ENCODE measurements at places on chromosomes 16 and 17.

GRCh38 chr17:65345261-65346005 is 208.3 kb downstream of the RGS9 start:
- DNase-seq, result no peak

GRCh38 chr17:36501351-36501750 is 14.9 kb downstream of the ZNHIT3 start:
- no peak for DNase-seq

GRCh38 chr16:66483689-66484452 is 56.8 kb downstream of the BEAN1 start:
- DNase-seq, result no peak

DNA sequence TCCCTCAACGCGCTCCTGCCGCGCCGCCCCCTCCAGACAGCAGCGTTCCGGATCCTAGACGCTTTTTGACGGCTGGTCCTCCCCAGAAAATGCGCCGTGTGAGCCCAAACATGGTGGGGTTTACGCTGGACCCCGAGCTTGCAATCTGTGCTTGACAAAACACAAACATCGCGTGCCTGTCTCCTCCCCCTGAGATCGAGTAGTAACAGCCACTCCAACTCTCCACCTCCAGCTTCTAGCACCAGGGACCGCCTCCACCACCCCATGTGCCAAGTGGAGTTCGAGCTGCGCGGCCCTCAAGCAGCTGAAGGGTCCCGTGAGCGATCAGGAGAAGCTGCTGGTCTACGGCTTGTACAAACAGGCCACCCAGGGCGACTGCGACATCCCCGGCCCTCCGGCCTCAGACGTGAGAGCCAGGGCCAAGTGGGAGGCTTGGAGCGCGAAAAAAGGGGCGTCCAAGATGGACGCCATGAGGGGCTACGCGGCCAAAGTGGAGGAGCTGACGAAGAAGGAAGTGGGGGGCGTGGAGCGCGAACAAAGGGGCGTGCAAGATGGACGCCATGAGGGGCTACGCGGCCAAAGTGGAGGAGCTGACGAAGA is 656 bp upstream of the GEMIN4 start:
- no peak for DNase-seq

- DNase-seq, result no peak
These were observed 32.7 kb downstream of the CDK5R1 start for GRCh38 chr17:32519228-32520103.

DNA sequence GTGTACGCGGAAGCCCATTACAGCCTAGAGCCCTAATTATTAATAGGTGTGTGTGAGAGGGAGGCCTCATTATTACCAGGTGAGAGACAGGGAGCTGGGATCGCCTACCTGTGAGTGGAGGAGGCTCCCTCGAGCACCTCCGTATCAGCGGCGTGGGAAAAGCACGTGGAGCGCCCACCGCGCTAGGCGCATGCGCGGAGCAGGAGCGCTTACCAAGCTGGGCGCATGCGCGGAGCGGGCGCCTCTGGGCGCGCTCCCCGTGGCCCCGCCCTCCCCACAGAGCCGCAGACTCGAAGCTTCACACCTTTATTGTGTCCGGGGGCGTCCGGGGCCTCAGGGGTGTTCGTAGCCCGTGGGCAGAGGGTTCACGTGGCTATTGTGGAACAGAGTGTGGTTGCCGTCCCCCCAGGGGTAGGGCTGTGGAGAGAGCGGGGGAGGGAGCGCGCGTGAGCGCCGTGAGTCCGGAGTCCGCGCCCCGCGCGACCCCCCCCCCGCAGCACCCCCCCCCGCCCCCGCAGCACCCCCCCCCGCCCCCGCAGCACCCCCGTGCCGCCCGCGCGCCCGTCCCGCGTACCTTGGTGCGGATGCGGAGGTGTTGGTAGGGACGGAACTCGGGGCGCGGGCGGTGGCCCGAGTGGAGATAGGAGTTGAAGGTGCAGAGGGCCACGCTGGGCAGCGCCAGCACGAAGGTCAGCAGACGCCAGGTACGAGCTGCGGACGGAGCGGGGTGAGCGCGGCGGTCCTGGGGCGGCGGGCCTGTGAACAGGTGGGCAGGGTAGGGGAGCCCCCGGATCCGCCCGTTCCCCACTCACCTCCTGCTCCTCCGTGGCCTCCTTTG is 500 bp downstream of the COX6A2 start:
- DNase-seq, result no peak

DNA sequence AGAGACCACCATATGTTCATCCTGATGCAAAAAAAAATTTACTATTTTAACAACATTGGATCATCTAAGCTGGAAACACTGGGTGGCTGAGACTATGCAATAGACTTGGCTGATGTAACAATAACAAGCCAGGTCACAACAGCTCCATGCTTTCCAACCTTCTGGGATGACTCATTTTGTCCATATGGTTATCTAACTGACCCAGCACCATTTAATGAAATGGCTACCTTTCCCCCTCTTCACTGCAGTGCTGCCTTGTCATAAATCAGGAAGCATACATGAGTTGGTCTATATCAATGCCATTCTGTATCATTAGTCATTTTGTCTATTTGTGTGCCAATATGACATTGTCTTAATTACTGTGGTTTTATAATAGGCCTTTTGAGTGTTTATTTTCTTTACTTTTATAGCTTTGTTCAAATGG is 217.6 kb upstream of the KCNJ16 start:
- peak; percentile 11 for DNase-seq

GRCh38 chr17:30550512-30551273 is 73.5 kb downstream of the GOSR1 start:
- DNase-seq, result no peak

DNA sequence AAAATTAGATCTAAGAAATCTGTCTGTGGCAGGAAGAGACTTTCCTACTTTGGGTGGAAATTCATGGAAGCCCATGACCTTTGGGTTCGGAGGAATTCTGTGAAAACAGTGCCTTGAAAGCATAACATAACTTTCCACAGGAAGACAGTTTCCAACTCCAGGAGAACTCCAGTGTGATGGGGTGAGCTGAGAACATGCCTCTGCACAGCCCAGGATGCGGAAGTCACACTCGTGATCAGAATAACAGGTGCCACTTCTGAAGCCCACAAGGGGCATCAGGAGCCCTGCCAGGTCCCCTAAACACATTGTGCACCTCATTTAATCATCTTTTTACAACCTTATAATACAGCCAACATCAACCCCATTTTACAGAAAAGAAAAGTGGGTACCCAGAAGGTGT is 9.7 kb downstream of the TVP23A start:
- no peak for DNase-seq

GRCh38 chr16:80585764-80586163 is 45.0 kb downstream of the DYNLRB2 start:
- no peak for DNase-seq

DNA sequence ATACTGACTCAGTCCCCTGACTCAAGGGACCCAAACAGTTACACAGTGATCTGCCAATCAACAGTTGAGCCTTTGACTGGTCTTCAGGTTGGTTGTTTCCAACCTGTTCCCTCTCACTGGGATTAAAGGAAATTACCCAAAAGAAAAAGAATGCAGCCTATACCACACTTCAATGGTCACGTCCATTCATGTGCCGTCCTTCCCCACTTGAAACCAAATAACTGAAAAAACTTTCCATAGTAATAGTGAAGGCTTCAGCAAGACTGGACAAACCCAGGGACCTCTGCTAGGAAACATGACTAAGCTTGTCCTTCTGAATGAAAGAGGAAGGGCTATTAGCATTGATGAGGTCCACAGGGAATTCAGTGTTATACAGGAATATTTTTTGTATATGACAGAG is 30.6 kb downstream of the MRPS23 start:
- DNase-seq, result no peak

DNA sequence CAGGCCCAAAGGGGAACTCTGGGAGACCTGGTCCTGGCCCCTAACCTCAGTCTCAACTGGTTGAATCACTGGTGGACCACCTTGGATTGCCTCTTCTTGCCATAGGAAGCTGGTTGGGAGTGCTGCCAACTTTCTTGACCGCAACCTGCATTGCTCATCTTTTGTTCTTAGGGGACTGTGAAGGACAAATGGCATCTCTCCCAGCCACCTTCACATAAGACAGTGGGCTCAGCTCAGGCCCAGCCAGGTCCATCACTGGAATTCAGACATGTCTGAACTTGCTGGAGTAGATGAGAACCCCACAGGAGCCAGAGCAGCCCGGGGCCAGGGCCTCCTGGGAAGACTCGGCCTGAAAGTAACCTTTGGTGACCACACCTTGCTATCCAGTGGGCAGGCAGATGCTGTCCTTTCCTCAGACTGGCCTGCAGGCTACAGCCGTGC is 18.8 kb downstream of the ADORA2B start:
- DNase-seq, result no peak
